Fibroblast of skin of back (primary cell): ENCODE measurements at places on chromosomes 16 and 17.

DNA sequence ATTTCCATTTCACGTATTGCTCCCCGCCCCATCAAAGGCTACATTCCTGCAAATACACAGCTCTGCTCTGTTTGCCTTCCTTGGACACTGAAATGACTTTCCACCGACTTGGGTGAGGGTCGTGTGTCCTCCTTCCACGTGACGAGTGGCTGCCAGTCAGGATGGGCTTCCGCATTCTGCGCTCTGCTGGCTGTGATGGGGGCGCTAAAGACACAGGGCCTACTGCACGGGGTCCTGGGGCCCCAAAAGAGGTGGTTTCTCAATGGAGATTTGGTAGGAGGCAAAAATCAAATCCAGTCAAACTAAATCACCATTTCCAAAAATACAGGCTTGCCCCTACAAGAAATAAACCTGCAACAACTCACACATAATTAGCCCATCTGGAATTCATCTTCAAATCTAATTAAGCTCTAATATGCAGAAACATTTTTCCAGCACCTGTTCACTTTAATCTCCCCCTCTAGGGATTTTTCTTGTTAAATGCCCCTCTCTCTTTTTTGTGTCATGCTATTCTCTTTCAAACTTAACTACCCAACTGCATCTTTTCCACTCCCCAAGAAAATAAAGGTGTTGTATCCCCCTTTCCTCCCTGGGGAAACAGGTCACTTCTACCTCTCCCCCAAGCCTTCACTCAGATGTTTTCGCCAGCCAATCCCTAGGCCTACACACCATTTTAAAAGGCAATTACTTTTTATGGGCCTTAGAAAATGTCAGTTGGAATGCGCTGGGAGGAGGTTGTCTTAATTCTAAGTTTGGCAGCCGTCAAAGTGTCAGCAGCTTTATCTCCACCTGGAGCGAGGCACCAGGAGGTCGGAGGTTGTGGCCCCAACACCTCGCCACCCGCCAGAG is 21.9 kb upstream of the FAAP100 start:
- DNase-seq: no peak

GRCh38 chr17:6843241-6843880 is 11.8 kb upstream of the TEKT1 start:
- peak; percentile 47 for DNase-seq

- DNase-seq: no peak
Observed at GRCh38 chr16:1144476-1145382, 8.2 kb upstream of the CACNA1H start.

GRCh38 chr17:56577843-56578204 is 15.7 kb upstream of the NOG start:
- DNase-seq: no peak

- no peak for DNase-seq
Observed at GRCh38 chr17:43531955-43532354, 14.2 kb downstream of the ETV4 start.

GRCh38 chr17:82970818-82971590 is 108.4 kb upstream of the METRNL start:
- no peak for DNase-seq
